ENCODE measurements at places on chromosomes 13 and 19.

- no peak for DNase-seq
These were observed 757 bp downstream of the WASF3 start for GRCh38 chr13:26558074-26558805.

DNA sequence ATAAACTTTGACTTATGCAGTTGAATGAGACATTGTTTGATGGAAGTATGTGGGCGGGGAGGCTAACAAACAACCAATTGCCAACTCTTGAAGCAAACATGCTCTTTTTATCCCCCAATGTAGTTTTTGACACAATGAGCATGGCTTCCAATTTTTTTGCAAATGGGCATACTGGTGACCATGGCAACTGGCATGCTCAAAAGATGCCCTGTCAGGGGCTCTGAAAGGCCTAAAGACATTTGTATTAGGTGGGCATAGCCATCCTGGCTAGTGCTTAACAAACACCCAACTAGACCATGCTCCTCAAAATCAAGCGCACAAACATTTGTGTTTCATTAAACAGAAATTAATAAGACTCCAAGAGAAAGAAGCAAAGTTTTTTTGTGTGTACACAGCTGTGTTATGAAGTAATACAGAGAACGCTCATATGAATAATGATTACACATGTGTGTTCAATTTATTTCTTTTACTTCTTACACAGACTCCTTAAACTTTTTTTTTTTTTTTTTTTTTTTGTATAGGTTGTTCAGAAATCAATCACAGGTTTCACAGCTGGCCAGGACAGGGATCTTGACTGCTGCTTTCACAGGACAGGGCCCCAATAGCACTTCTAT is 95.6 kb downstream of the DLEU7 start:
- no peak for DNase-seq

- DNase-seq, result no peak
These were observed 10.2 kb downstream of the MKNK2 start for GRCh38 chr19:2040647-2041432.

DNA sequence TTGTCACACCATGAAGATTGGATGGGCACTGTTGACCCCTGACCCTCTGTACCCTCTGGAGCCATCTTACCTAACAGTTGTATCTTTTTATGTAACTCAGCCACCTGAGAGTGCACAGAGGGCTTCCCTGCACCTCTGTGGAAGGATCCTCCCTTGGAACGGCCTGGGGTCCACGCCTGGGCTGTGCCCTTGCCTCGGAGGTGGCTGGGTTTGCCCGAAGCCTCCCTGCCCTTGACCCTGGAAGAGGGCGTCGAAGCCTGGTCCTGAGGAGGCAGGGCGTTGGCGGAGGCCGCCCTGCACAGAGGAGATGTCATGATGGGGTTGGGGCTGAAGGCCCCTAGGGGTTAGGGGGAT is 241 bp downstream of the ODAD3 start:
- no peak for DNase-seq

- no peak for DNase-seq
These were observed 13.8 kb downstream of the METTL21C start for GRCh38 chr13:102680842-102681740.

DNA sequence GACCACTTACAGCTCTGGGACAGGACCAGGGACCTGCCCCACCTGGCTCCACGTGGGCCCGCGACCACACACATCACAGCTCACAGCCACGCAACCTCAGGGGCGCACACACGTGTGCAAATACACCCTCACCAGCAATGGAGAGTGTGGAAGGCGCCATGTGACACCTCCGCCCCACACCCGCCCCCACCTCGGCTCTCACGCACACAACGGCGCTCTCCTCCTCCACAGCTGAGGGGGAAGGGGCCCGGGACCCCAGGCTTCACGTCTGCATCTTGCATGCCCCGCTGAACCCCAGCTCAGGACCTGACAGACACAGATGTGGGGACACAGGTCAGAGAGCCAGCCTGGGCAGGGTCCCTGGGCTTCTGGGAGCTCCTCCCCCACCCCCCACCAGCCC is 6.4 kb upstream of the SHISA7 start:
- DNase-seq, result no peak

DNA sequence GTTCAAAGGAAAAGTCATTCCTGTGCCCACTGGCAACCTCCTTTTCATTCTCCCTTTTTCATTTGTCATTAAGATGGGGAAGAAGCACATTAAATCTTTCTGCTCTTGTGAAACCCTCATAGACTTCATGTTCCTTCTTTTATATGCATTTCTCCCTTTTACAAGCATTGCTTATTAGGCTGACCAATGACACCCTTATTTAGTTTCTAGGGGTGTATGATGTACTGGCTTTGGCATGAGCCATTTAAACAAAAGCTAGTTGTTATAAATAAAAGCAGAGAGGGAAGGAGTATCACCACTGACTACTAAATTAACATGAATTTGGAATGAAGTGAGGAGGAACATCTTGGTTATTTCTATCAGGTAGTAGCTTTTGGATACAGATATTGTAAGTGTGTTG is 68.2 kb upstream of the PCDH9 start:
- no peak for DNase-seq

- DNase-seq, result no peak
These were observed 83.0 kb upstream of the FNDC3A start for GRCh38 chr13:48892688-48893075.

DNA sequence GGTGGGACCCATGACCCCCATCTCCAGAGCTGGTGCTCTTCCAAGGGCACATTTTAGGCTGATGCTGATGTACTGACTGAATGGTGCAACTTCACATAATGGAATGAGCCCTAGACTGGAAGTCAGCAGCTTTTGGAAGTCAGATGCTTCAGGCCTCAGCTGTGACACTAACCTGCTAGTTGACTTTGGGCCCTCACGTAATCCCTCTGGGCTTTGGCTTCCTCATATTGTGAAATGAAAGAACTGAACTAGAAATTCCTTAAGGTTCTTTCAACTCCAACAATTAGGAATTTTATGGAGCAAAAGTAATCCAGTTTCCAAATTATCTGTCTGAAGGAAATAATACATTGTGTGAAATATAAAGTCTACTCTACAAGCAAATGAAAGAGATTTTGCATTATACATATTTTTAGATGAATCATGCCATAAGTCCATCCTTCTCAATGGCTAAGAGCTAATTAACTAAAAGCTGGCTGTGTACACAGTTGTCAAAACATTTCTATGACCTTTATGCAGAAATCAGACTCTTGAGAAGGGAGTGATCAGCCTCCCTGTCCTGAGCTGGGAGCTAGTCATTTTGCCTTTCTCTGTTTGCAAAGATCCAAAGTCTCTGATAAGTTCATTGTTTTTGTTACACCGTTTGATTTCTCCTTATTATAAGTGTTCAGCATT is 204.2 kb downstream of the DCLK1 start:
- no peak for DNase-seq

- no peak for DNase-seq
These were observed 25.3 kb downstream of the RASA3 start for GRCh38 chr13:114106991-114107685.

DNA sequence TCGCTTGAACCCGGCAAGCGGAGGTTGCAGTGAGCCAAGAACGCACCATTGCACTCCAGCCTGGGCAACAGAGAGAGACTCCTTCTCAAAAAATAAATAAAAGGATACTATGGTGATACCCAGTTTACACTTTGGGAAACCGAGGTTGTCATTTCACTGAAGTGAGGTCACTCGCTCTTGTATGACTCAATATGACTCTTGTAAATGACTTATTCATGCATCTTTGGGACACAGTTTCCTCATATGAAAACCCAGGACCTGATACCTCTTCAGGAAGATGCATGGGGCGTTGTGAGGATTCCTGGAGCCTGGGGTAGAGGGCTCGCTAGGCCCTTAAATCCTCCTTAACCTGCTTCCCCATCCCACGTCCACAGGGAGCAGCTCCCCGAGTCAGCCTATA is 4.5 kb downstream of the PSMD8 start:
- DNase-seq, result no peak

- no peak for DNase-seq
These were observed 101.2 kb downstream of the SPRY2 start for GRCh38 chr13:80239571-80240255.

- no peak for DNase-seq
These were observed 80.1 kb downstream of the ESD start for GRCh38 chr13:46716821-46717220.

GRCh38 chr13:24527266-24527775 is 14.7 kb upstream of the PARP4 start:
- DNase-seq, result no peak

DNA sequence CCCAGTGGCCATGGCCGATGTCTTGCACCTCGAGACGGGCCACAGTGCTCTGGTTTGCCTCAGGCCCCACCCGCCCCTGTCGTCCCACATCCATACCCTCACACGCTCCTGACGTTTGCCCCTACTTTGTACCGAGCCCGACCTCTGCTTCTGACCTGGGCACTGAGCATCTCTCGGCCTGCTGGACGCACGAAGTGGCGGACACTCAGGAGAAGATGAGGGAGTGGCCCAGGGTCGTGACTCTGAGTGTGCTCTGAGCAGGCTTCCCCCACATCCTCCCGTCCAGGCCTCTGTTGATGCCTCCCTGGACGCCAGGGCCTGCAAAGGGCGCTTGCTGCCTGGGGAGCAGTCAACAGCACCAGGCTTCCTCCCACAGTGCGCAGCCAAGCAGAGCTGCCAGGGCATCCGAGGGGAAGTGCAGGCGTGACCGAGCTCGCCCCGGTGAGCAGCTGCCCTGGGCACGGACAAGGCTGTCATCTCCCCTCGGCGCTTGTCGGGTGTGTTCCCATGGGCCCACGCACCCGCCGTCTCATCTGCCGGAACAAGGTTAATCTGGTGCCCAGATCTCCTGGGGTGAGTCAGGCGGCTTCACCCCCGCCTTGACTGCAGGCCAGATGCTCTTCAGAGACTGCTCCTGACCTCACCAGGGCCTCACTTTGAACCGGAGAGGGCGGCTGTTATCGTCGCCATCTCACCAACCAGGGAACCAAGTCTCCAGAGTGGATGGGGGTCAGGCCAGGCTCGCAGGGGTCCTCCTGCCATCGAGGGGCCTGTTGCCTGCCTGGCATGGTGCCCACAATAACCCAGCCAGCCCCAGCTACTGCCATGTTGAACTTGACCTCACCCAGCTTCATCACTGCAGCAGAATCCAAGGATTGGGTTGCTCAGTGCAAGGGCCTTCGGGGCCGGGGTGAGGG is 27.2 kb downstream of the COMP start:
- peak; percentile 22 for DNase-seq

DNA sequence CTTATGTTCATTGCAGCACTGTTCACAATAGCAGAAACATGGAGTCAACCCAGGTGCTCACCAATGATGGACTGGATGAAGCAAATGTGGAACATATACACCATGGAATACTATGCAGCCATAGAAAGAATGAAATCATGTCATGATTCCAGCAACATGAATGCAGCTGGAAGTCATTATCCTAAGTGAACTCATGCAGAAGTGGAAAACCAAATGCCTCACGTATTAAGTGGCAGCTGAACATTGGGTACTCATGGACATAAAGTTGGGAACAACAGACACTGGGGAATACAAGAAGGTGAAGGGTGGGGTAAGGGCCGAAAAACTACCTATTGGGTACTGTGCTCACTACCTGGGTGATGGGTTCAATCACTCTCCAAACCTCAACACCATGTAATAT is 915.9 kb downstream of the UQCRFS1 start:
- DNase-seq, result no peak

GRCh38 chr13:27158335-27158734 is 13.3 kb downstream of the USP12 start:
- no peak for DNase-seq

DNA sequence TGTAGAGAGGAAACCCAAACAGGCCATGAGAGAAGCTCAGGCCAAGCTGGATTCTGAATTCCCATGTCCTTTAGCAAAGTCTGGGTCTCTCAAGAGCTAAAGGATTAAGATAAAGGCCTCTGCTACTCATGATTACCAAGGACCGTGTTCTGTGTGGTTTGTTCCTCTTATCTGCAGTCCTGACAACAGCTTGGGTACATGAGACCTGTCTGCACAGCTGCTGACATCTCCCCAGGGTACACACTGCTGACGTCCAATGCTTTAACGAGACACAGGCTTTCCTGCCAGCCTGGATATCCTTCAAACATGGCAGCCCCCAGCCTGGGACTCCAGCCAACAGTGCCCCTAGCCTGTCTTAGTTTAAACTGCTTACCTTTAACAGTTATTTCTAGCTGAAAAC is 211.0 kb downstream of the SLC7A1 start:
- no peak for DNase-seq

DNA sequence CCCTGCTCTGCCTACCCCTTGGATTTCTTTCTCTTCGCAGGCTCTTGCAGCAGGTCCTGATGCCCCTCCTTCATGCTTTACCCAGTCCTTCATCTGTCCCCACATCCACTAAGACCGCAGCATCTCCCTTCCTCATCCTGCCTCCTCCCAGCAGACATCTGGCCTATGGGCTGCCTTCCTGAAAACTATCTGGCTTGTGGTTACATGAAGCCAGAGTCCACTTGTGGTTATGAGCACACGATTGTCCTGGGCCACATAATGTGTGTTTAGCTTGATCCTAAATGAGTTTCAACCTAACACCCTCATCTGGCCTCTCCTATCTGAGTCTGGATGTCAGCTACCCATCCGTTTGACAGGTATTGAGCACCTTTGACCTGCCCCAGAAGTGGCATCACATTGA is 5.5 kb upstream of the ZNF175 start:
- DNase-seq, result no peak

DNA sequence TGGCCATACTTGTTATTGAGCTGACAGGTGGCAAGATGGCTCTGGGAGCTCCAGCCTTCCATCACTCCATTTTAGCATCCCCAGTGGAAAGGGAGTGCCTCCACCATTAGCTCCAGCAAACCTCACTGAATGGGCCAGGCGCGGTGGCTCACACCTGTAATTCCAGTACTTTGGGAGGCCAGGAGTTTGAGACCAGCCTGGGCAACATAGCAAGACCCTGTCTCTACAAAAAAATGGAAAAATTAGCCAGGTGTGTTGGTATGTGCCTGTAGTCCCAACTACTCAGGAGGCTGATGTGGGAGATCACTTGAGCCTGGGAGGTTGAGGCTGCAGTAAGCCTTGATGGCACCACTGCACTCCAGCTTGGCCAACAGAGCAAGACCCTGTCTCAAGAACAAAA is 86.2 kb downstream of the MAP4K1 start:
- no peak for DNase-seq

DNA sequence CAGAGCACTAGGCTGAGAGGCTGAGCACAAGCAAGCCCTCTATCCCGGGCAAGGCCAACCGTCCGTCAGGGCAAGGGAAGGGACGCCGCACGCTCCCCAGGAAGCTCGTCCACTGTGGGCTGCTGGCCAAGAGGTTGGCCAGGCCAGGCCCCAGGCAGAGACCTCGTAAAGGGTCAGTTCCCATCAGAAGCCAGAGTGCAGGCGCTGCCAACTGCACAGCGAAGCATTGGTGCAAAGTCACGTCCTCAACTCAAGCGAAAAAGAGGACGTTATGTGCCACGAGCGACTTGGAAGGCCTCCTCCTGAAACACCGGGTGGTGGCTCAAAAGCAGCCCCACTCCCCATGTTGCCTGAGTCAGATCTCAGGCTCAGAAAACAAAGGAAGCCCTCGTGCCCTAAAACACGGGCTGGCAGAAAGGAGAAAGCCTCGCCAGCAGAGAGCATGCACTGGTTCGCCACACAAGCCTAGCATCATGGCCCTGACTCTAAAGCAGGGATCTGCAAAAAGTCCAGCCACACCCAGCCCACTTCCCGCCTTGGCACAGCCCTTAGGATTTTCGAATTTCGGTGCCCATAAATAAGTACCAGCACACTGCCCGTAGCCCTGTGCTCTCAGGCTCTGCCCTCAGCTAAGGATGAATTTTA is 4.7 kb downstream of the AKAP8 start:
- DNase-seq, result no peak

- DNase-seq, result no peak
These were observed 783.6 kb downstream of the UQCRFS1 start for GRCh38 chr19:28429356-28429755.
